ENCODE measurements at places on chromosomes 6 and 20.

DNA sequence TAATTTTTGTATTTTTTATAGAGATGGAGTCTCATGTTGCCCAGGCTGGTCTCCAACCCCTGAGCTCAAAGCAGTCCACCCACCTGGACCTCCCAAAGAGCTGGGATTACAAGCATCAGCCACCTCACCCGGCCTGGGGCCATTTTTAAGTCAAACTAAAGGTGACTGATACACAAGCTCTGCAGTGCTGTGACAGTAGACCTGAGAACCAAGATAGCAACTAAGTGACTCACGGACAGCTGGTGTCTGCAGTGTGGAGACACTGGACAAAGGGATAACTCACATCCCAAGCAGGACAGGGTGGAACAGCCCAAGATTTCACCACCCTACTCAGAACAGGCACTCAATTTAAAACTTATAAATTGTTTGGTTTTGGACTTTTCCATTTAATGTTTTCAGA is 402.5 kb downstream of the CD83 start:
- DNase-seq = no peak

- peak; percentile 81 for DNase-seq
Observed at GRCh38 chr6:25070547-25071366, 135.0 kb upstream of the RIPOR2 start.

- DNase-seq = no peak
Observed at GRCh38 chr20:43915211-43916072, 790 bp downstream of the TOX2 start.

- DNase-seq = no peak
Observed at GRCh38 chr20:53255102-53255710, 283.0 kb downstream of the TSHZ2 start.

GRCh38 chr6:142395266-142395665 is 93.5 kb downstream of the ADGRG6 start:
- no peak for DNase-seq

GRCh38 chr20:57788936-57789613 is 79.3 kb upstream of the PMEPA1 start:
- no peak for DNase-seq

GRCh38 chr20:5482791-5483190 is 166.0 kb upstream of the PROKR2 start:
- DNase-seq = no peak

DNA sequence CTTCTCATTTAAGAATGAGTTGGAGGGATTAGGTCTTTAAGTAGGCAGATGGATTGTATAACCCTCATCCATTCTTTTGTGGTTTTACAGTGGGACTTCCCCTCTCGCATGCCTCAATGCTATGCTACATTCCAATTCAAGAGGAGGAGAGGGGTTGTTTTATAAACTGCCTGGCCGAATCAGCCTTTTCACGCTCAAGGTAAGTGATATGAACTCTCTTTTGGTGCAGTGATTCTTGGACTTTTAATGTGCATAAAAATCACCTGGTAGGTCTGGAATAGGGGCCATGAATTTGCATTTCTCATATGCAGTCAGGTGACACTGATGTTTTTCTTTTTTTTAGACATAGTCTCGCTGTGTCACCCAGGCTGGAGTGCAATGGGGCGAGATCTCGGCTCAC is 10.8 kb downstream of the ASXL1 start:
- DNase-seq = no peak

DNA sequence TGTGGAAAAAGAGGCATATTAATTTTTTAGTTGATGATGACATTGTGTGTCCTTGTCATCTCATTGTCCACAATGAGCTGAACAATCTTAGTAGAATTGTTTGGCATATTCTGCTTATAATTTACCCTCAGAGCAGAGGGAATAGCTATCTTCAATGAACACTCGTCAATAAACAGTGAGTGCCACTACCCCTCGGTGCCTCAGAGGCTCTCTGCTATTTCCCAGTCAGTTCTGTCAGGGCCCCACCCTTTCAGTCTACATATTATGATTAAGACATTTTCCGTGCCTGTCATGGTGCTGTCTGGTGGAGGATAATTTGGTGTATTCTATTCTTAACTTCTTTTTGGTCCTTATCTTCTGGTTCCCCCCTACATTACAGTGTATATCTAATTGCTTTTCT is 31.2 kb downstream of the NUS1 start:
- no peak for DNase-seq

GRCh38 chr6:163438298-163438939 is 23.9 kb downstream of the QKI start:
- no peak for DNase-seq

DNA sequence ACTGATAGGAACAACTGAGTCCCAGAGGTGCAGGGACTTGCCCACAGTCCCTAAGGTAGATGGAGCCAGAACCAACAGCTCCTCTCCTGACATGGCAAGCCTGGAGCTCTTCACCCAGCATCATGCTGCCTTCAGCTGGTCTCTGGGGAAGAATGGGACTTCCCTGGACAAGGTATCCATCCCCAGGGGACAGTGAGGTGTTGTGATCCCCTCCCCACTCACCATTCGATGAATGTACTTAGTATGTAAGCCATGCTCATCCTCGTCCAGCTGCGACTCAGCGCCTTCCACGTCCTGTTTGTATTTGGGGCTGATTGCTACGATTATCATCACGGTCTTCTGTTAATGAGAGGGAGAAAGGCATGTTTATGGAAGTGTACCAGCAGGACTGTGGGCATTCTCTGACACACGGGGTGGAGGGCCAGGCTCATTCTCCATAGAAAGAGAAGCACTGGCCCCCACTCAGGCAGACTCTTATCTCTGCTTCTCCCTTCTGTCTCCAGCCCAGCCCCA is 39.4 kb downstream of the TRAF3IP2 start:
- no peak for DNase-seq

DNA sequence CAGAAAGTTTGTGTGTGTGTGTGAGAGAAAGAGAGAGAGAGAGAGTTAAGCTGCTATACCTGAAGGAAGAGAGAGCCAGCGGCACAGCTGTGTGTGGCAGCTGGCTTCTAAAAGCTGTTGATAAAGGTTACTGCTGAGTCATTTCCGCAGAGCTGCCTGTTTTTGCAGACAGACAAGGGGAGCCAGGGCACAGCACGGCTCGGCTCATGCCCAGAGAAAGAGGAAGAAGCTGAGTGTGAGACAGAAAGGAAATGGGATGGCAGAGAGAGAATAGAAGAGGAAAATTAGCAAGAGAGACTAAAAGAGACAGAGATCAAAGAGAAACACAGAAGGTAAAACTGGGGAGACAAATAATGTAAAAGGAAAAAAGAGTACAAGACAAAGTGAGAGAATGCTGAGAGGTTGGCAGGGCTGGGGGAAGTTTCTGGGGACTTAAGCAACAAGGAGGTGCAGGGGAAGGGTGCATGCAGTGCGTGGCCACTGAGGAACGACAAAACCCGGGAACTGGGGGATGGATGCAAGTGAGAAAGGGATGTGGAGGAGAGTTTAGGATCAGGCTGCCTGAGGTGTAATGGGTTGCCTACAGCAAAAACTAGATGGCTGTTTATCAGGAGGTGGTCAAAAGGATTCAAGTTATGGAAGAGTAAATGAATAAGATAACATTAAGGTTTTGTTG is 22.7 kb downstream of the HLA-A start:
- DNase-seq = no peak

DNA sequence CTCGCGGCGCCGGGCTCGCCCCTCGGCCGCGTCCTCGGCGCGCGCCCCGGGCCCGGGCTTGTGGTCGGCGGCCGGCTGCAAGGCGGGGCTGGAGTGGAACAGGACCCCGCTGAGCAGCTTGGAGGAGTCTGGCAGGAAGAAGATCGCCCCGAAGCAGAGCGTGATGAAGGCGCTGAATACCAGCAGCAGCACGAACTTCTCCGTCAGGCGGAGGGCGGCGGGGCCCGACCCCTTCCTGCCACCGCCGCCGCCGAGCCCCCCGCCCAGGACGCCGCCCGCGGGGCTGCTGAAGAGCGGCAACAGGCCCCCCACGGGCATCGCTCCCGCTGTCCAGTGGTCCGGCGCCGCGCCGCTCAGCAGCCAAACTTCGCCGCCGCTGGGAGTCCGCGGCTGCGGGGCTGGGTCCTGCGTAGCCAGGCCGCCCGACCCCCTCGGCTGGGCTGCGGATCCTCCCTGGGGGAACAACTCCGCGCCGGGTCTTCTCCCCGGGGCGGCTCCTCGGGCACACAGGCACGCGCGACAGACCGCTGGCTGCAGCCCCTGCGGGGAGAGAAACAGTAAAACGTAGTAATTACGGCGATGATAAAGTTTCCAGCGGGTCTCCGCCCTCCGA is 707 bp downstream of the MAN1A1 start:
- DNase-seq = no peak

- no peak for DNase-seq
Observed at GRCh38 chr6:33827546-33828451, 24.0 kb upstream of the MLN start.

GRCh38 chr6:141437685-141438084 is 695.0 kb upstream of the GJE1 start:
- DNase-seq = no peak

GRCh38 chr6:45877970-45878590 is 137.6 kb downstream of the CLIC5 start:
- DNase-seq = no peak

GRCh38 chr6:154350293-154350692 is 6.3 kb downstream of the IPCEF1 start:
- DNase-seq = no peak

Measured in left kidney (tissue), 8 donors.